Activated T-cell treated with anti-CD3 and anti-CD28 coated beads, Interleukin-2, amount 50 U/mL, for 24 hours (primary cell): ENCODE measurements at places on chromosomes 16 and 17.
A peak's percentile ranks its signal among the peaks of the same experiment; 100 is the strongest.

DNA sequence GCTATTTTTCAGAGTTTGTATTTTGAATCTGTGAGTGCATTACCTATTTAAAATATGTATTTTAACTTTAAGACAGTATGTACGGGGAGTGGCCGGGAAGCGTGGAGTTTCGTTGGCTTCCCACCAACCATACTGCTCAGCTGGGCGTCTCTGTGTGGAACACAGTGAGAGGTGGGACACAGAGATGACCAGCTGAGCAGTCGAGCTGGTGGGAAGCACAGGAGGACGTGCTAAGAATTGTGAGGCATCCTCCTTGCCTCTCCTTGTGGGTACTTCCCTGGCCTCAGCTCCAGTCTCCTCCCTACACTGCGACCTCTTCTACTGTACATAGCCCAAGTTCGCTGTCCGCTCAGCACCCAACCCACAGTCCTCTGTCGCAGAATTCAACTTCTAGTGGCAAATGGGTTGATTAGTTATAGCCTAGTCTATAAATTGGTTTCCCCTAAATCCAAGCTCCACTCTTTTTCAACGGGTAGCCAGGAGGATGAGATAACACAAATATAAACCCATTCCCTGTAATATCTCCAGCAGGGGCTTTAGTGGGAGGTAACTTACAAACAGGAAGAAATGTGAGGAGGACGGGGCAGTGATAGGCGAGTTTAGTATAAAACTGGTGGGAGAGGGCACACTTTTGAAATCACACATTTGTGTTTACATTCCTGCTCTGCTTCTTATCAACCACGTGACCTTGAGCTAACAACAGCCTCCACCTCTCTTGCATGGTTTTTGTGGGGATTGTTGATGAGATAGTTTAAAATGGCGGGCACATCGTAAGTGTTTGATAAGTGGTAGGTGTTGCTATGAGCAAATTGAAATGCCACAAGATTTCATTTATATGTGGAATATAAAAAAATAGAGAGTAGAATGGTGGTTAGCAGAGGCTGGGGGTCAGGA, 211.9 kb upstream of the HS3ST3A1 start:
- DNase-seq: no peak

DNA sequence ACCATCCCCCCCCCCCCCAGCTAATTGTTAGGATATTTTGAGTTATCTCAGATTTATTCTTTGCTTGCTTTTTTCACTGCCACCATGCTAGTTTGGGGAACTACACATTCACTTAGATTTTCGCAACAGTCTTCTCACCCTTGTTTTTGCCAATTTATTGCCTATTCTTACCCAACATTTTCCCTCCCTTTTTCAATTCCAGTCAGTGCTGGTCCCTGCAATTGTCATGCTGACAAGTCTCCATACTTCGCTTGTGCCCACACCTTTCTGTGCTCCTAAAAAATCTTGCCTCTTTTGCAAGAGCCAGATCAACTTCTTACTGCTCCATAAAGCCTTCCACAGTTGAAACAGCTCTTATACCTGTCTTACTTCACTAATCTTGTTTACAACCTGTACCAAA, 16.3 kb downstream of the TNRC6A start:
- no peak for DNase-seq

- DNase-seq: no peak
These were observed 676.3 kb upstream of the GOT2 start for GRCh38 chr16:59410451-59410850.

DNA sequence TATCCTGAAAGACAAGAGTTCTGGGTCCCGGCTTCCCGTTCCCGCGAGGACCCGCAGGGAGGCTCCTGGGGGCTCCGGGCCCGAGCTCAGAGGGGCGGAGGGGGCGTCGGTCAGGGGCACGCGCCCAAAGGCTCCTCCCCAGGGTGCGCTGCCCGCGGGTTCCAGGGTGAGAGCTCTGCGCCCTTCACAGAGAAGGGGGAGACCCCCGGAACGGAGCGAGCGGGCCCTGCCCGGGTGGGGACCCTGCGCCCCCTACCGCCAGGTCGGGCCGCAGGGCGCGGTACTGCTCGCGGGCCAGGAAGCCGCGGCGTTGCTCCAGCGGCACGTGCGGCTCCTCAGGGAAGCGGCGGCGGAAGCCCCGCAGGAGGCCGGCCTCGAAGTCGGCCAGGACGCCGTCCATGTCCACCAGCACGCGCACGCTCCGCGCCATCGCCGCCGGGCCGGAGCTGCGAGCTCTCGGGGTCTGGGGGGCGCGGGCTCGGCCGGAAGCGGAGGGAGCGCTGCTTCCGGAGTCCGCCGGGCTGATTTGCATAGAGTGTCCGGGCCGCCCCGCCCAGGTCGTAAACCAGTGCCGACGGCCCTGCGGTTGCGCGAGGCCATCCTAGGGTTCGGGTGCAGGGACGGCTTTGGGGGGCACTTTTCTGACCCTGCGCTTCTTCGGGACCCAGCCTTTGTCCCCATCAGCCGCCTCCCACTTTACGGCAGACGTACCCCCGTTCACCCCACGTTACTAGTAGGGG, at the start of gene NT5C:
NT5C (minus strand) TSS at position 465 of the 740 bp plus-strand sequence; CDS start at position 430, 35 bp downstream.
- peak; percentile 88 for DNase-seq

GRCh38 chr17:16215002-16215272, 397 bp downstream of the NCOR1 start:
- no peak for DNase-seq

GRCh38 chr16:2180962-2181923, 15.2 kb downstream of the CASKIN1 start:
- no peak for DNase-seq

DNA sequence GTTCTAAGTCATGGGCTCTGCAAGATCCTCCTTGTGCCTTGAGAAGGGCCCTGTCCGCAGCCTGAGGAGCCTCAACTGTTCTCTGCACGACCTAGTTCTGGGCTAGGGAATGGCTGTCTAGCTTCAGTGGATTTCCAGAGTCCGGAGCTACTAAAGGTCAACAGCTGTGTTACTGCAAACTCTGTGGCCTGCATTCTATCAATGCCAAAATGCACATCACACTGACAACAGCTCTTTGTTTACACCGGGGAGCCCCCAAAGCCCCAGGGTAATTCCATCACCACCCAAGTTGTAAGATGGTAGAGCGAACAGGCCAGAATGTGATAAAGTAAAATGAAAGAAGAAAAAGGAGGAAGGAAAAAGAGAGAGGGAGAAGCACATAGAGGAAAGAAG, 610.2 kb downstream of the MAF start:
- DNase-seq: no peak

GRCh38 chr17:12510535-12510934, 155.2 kb upstream of the MYOCD start:
- DNase-seq: no peak

GRCh38 chr17:68533887-68534694, 21.9 kb downstream of the PRKAR1A start:
- no peak for DNase-seq

DNA sequence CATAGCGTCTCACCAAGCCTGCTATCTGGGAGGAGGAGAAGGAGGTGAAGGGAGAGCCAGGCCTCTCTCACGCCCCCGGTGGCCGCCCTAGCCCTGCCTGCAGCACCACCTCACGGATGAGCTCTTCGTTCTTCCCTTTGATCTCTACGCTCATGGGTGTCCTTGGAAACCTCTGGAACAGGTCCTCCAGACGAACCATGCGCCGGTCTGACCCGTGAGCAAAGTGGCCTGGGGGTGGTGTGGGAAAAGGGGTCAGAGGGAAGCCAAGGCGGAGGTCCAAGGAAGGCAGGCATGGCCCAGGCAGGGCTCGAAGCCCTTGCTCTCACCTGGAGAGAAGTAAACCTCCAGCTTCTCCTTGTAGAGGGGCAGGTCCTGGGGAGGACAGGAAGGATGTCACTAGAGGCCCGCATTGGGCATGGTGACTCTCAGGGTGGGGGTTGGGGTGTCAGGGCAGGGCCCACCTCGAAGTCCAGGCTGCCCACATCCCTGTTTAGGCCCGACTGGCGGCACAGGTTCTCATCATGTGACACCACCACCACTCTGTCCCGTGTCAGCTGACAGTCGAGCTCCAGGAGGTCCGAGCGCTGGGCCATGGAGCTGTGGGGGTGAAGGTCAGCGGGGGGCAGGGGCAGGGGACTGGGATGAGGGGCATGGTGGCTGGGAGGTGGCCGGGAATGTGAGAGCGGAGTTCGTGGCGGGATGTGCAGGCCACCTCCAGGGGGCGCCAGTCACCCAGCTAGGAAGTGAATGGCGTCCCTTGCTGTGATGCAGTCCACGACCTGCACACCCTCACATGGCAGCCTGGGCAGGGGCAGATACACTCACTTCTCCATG, 923 bp downstream of the GDPD3 start:
- DNase-seq: peak; percentile 79

DNA sequence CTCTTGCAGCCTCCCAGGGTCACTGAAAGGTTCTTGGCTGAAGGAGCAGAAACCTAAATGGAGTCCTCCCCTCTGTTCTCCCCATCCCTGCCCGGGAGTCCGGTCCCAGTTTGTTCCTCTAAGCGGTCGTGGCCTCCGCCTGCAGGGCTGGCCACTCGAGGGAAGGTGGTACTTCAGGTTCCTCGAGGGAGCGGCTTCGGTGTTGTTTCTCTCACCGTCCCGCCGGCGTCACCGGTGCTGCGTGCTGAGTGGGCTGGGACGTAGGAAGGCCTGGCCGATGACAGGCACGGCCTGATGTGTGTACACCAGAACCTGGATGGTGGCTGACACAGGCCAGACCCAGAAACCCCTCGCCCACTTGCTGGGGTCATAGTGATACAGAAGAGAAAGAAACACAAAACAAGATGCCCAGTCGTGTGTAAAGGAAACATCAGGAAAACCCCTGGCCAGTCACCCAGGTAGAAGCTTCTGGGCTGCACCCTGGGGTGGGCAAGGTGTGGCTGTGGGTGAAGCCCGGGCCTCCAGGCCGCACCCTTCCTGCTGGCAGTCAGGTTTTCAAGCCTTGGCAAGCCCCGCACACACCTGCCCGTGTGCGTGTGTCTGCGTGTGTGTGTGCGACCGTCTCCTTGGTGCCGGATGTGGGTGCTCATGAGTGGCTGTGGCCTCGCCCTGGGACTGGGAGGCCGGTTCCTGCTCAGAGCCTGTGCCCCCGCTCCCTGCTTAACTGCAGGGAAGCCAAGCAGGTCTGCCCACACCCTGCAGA, 52.0 kb downstream of the BAIAP2 start:
- no peak for DNase-seq

- no peak for DNase-seq
These were observed 4.7 kb upstream of the IGSF6 start for GRCh38 chr16:21656795-21657768.

- no peak for DNase-seq
These were observed 217.2 kb downstream of the CA10 start for GRCh38 chr17:51941272-51941671.

GRCh38 chr16:88508868-88509748, 56.0 kb downstream of the ZFPM1 start:
- no peak for DNase-seq

GRCh38 chr16:27721531-27722181, 171.7 kb downstream of the KATNIP start:
- DNase-seq: no peak

GRCh38 chr17:17411692-17412091, 65.1 kb upstream of the MED9 start:
- no peak for DNase-seq

DNA sequence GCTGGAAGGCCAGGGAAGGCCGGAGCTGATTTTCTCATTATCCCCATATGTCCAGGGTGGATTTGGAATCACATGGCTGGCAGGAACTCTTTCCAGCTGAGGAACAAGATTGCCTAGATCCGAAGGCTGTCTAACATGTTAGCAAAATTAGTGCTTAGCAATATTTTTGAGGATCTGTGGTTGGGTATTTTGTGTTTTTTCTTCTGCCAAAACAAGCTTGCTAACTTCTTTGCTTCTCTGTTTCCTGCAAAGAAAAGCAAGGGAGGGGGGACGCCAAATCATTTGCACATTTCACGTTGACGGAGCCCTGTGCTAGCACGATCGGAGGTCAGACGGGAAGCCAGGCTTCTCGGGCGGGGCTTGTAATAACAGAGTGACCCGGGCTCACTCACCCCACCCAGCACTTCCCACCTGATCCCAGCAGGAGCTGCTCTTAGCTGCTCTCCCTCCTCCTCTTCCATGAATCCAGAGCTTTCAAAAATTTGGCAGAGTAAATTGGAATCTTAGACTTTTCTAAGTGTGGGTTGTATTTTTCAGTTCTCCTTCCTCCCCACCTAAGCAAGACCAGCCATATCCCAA, 33.3 kb upstream of the FOXF1 start:
- no peak for DNase-seq

DNA sequence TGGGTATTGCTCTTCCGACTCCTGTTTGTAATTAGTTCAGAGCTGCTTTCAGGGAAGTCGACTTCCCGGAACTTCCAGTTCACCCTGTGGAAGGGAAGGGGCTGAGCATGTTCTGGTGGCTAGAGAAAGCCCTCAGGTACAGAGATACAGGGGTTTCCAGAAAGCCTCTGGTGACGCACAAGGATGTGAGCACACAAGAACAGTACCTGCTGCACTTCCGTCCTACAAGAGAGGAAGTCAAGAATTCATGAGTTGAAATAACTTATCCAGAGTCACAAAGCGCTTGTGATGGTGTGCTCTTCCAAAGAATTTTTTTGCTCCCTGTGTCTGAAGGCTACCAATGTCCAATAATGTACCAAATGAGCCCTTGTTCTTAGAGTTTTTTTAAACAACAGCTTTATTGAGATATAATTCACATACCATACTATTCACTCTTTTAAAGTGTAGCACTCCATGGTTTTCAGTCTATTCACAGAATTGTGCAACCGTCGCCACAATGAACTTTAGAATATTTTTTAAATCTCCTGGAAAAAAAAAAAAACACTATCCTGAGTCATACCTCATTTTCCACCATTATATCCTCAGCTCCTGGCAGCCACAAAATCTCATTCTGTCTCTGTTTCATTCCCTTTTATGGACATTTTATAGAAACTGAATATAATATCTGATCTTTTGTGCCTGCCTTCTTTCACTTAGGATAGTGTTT, 327.6 kb downstream of the CDH13 start:
- DNase-seq: no peak

GRCh38 chr17:76932402-76933333, 64.5 kb downstream of the MGAT5B start:
- no peak for DNase-seq

GRCh38 chr17:4772235-4772613, 538 bp downstream of the TM4SF5 start:
- no peak for DNase-seq

DNA sequence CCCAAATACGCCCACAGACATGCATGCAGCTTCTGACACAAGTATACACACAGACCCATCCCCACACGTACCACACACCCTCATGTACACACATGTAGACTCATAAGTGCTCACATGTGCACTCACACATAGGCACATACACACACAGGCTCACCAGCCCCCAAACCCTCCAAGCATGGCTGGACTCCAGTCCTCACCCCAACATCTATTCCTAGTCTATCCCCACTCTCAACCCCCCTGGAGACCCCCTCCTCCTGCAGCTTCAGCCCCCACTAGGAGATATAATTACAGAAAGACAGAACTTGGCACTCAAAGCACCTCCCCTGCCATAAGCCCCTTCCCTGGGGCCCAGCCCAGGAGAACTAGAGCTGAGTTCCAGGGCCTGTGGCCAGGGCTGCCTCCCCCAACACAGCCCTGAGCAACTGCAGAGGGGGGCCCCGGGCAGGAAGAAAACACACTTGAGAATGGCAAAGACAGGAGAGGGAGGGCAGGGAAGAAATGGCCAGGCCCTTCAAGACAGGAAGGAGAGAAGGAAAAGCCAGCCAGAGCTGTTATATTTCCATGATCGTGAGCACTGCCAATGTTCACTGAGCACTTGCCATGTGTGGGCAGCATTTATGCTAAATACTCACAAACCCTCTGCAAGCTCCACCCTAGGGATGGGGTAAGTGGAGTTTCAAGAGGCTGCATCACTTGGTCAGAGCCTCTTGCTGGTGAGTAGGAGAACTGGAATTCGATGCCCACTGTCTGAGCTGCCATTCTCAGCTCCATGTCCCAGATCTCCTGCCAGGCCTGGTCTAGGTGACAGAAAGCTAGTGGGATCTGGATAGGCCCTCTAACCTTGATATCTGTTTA, 224.5 kb downstream of the ZNF423 start:
- no peak for DNase-seq
